EL (cell line): ENCODE measurements at places on chromosomes 6 and 20.
A peak's percentile ranks its signal among the peaks of the same experiment; 100 is the strongest.

DNA sequence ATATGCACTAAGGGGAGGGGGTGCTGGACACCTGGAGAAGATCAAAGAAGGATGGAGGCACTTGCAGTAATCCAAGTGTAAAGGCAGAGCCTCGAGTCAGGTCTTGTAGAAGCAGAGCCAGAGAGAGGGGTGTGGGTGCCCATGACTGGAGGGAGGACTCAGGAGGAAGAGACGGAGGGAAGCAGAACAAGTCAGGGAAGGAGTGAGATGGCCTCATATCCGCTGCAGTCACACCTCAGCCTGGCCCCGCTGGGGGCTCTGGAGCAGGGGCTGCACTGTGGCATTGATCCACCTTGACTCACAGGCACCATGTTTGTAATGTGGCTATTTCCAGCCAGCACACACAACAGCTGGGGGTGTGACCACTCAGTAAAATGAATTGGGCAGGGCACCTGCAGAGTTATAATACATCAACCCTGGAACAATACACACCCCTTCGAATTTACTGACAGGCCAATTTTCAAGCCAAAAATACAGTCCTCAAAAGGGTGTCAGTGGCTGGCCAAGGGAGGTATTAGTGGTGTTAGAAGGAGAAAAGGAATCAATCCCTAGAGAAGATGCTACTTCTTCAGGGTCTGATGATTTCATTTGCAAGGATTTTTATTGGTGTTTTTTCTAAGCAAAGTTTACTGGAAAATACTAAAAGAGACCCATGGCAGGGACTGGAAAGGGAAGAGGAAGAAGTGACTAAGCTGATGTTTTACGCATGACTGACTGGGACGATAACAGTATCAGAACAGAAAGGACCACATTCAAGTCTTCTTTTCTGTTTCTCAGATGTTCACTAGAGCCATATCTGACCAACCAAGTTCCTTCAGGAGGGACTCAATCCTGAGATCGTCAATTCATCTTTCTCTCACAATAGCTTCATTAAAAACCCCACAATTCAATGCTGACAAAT is 18.9 kb upstream of the NXT1 start:
- peak; percentile 8 for DNase-seq

GRCh38 chr6:143157131-143157530 is 96.4 kb downstream of the AIG1 start:
- DNase-seq = peak; percentile 88

DNA sequence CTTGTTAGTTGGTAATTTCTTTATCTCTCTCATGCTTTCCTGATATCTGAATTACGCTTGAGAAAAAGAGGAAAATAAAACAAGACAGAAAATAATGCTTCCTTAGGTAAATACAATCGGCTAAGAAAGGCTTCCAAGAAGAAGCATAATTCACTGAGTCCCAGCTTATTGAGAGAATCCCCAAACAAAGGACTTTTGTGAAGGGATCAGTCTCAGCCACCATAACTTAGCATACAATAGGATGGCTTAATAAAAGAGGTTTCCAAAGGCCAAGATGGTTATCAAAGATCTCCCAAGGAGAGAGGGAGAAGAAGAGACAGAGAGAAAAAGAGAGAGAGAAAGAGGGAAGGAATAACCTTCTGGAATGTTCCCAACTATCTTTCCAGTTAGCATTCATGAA is 46.0 kb upstream of the SALL4 start:
- DNase-seq = no peak

DNA sequence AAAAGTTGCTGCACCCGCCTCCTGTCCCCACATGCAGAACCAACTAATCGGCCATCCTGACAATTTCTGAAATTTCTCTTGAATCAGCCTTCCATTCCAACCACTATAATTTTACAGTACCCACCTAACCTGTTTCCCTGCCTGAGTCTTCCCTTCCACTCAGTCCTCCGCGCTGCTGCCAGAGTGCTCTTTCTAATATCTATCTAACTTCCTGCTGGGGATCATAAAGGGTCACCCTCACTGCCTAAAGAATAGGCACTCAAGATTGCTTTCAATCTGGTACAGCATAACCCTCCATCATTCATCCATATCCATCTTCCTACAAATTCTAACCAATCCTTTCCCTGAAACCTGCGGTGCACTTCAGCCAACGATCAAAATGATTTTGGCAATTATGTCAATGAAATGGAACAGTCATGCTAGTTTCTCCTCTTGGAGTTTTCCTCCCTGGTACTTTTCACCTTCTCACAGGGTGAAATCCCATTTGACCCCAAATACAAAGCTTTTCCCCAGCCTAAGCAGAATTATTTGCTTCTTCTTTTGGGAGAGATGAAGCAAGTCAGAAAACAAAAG is 117.5 kb upstream of the BEND6 start:
- DNase-seq = no peak

DNA sequence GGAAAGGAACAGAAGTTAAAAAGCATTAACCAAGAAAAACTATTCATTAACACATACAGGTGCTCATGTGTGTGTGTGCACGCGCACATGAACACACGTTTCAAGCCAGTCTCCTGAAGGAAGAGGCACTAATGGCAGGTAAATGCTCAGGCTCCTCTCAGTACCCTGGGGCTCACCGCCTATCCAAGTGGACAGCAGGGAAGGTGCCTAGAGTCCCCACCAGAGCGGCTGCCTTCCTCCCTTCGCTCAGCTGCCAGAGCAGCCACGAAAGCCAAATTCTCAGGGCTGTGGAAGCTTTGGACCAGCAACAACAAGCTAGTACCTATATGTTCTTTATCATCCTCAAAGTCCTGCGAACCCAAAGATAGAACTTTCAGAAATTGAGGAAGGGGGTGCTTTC is 42.6 kb downstream of the PLCG1 start:
- no peak for DNase-seq

GRCh38 chr20:43263226-43263625 is 73.5 kb upstream of the PTPRT start:
- DNase-seq = no peak

GRCh38 chr6:113901482-113901881 is 44.3 kb downstream of the MARCKS start:
- DNase-seq = no peak

GRCh38 chr20:45436732-45437485 is 21.0 kb downstream of the PIGT start:
- peak; percentile 90 for DNase-seq

DNA sequence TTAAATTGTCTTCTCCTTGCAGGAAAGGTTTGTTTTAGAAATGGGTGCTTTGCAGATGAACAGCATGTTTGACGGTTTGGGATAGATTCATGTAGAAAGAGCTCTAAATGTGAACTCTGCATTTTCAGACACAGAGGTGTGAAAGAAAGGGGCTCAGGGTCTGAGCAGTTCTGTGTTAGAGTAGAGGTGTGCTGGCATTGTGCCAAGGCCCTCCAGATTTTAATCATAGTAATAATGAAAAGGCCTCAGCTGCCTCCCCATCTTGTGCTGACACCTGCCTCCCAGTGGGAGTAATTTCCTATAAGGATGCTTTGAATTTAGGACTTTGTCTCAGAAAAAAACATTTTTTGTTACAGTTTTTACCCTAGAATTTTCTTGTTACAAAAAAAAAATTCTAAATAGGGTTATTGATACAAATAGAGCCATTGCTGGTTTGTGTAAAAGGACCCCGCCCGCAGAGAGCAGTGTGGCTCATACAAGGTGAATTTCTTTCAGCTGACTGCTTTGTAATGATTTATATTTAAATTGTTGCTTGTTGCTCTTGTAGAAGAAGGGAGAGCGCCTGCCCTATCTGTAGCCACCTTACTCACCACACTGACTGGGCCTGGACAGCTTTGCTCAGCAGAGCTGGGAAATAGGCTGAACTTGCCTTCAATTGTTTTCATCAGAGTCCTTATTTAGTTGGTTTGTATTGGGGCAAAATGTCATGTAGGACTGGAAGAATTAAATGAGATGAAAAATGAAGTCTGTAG is 294.5 kb downstream of the ZFAND3 start:
- no peak for DNase-seq

- DNase-seq = no peak
Observed at GRCh38 chr6:81969011-81969410, 216.5 kb upstream of the TENT5A start.

- peak; percentile 65 for DNase-seq
Observed at GRCh38 chr6:43644940-43645612, at the start of gene RSPH9. TSS of gene RSPH9 (plus strand) at chr6:43645036. CDS start at chr6:43645099, 63 bp downstream.

- no peak for DNase-seq
Observed at GRCh38 chr6:170101281-170102035, 189.4 kb downstream of the DLL1 start.

DNA sequence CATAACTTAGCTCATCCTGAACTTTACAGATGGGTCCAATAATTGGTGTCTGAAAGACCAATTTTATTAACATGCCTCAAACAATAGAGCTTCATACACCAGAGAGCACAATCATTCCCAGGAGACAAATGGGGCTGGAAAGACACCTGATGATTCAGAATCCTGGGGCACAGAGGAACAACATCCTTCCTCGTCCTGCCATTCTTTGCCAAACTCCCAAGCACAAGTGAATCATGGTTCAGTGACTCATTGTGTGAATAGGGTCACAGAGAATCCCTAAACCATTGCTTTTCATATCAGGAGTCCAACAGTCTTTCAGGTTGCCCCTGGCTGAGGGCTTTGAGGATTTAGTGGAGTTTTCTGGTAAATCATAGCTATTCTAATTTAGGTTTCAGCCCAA is 266.4 kb upstream of the BMP2 start:
- DNase-seq = peak; percentile 22

- DNase-seq = no peak
Observed at GRCh38 chr6:128172752-128173682, 272.2 kb upstream of the THEMIS start.
